ENCODE measurements at places on chromosomes 11 and 22.

DNA sequence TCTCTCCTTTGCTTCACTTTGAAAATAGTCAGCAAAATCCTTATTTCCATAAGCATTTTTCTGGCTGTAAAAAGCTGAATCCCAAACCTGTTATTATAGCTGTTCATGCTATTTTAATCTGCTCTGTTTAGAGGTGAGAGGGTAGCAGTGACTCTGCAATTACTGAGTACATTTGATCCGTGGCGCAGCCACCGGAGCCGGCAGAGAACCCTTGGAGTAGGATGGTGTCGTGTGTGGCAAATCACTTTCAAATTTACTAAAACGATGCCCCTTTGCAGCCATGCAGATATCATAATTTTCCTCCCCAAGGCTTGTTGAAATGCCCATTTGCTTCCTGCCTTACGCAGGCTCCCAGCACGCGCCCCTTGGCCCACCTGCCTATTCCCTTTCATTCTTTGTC is 69.6 kb downstream of the ZBTB16 start:
- no peak for DNase-seq

GRCh38 chr11:113494021-113494420 is 18.8 kb upstream of the DRD2 start:
- no peak for DNase-seq

GRCh38 chr11:76672431-76673175 is 2.1 kb upstream of the LRRC32 start:
- DNase-seq = no peak

DNA sequence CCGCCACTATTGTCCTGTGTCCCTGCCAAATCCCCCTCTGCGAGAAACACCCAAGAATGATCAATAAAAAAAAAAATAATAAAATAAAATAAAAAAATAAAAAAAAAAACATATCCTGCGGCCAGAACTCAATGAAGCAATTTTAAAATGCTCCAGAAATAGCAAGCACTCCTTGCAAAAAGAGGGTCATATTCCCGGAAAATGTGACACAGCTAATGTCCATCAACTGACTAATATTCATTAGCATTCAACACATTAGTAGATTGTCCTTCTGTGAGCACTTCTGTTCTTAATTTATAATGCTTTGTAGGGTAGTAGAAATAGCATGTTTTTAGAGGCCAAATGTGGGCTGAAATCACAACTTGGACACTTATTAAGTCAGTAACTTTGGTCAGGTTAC is 252.3 kb upstream of the SESN3 start:
- no peak for DNase-seq

DNA sequence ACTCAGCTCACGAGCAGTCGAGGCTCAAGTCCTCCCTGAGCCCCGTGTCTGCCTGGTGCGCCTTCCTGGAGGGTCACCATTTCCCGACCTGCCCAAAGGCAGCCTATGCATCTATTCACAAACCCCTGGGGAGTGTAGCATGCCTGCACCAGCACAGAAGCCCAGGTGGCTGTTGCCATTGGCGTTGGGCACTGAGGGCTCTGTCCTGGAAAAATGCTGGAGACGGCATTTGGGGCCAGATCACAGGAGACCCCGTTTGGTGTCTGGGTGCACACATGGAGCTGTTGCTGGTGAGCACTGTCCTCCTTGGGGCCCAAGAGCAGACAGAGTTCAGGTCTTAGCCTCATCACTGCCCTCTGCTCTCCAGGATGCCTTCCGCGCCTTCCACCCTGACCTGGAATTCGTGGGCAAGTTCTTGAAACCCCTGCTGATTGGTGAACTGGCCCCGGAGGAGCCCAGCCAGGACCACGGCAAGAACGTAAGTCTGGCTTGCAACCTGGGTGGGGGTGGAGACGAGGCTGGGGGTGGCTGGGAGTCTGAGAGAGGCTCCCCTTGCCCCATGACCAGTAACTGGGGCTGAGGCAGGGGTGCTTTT is 9.4 kb downstream of the FADS2 start:
- DNase-seq = no peak

- DNase-seq = no peak
These were observed 3.4 kb downstream of the PAK1 start for GRCh38 chr11:77470504-77470903.

DNA sequence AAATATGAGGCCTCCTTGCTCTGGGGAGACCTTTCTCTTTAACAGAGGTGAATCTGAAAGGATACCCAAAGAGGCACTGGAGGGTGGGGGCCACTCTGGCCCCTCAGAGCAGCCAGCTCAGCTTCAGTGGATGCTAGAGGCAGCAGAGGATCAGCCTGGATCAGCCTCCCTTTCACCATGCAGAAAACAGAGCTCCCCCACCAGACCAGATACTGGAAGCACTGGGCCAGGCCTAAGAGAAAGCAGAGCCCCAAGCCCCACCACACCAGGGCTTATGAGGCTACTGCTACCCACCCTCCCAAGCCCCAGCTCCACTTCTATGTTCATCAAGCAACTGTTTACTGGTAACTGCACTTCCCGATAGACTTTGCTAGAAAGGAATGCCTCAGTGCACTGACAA is 4.0 kb upstream of the SLC43A3 start:
- DNase-seq = no peak

DNA sequence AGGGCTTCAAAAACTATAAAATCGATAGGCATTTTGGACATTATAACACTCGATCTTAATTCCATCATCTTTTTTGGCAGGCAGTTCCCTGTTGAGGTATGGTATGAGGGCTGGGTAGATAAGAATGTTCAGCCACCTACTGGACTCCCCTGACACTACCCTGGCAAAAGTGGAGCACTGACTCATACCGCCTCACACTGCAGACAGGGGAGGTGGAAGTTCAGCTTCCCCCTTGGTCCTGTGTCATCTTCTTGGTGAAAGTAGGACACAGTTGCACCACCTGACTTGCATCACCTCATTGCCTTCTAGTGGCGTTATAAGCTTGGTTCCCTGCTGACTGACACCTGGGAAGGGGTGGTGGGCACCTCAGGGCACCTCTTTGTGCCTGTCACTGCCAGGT is 30.4 kb downstream of the PAAF1 start:
- DNase-seq = no peak

DNA sequence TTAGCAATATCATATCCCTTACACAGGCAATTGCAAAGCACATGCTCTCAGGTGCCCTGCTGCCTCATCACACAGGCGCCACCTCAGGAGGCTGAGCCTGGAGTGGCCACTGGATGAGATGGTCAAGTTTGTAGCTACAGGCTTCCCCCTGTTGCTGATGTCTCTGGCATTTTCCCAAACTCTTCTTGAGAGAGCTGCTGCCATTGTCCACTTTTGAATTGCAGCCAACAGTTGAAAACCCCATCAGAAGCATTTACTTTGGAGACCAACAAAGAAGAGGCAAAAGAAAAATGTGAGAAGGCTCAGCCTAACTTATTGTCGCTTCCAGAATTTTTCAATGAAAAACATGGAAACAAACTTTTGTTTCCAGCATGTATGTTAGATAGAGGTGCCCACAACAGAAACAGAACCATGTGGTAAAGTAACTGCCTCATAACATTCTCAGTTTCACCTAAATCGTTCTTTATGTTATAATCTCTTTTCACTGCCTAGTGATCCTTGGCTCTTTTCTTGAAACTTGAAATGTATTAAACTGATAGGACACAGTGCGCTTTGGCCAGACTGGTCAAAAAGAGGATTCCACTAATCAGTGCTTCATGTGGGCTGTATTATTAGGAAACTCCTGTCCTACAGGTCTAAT is 47.6 kb upstream of the OR8B8 start:
- DNase-seq = no peak

GRCh38 chr11:85723088-85723487 is 37.1 kb upstream of the CCDC89 start:
- no peak for DNase-seq

- no peak for DNase-seq
These were observed 169.7 kb downstream of the ST3GAL4 start for GRCh38 chr11:126525216-126525615.

DNA sequence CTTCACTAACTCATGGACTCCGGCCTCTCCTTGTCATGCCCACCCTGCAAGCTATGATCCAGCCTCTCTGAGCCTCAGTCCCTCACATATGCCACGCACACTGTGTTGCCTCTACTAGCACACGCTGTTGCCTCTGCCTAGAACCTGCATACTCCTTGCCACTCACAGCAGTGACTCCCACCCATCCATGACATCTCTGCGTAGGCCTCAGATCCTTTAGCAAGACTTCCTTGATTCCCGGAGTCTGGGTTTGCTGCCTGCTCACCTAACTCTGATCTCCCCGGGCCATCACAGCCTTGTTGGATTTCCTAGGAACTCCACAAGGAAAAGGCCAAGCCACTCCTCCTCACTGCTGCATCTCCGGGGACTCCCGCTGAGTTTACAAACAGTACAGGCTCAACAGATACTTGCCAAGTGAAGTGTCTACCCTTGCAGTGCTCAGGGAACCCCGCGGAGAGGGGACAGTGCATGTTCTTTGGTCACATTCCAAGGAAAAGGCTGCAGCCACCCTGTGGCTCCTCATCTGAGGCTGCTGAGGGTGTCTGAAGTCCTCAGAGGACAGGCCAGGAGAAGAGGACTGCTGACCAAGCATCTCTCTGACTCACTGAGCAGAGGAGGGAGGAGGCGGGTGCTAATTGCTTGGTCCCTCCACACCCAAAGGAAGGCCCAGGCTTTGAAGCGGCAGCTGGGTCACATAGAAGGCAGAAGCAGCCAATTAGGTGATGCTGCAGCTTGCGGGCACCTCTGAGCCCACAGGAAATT is 42.4 kb upstream of the NAV2 start:
- DNase-seq = no peak

- DNase-seq = no peak
These were observed 2.1 kb upstream of the DGKZ start for GRCh38 chr11:46345131-46345597.

- no peak for DNase-seq
These were observed 27.4 kb downstream of the FBLN1 start for GRCh38 chr22:45529971-45530575.

GRCh38 chr11:44811841-44812448 is 85.2 kb downstream of the TSPAN18 start:
- DNase-seq = no peak

DNA sequence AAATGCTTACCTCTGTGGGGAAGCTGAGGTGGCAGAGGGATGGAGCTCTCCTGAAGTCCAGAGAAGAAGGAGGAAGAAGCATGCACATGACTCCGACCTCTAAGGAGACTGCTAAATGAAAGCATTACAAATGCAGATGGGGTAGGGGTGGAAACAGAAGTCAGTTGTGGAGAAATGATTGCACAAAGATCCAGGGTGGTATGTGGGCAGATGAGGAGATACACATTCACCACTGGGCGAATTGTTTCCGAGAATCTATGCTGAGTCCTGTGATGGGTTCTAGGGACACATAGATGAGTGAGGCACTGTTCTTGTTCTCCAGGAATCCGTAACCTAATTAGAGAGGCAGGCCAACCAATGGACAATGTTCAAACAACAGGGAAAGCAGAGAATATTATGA is 188.9 kb upstream of the ZBED5 start:
- DNase-seq = no peak

GRCh38 chr11:1520209-1520662 is 33.7 kb upstream of the MOB2 start:
- DNase-seq = no peak

DNA sequence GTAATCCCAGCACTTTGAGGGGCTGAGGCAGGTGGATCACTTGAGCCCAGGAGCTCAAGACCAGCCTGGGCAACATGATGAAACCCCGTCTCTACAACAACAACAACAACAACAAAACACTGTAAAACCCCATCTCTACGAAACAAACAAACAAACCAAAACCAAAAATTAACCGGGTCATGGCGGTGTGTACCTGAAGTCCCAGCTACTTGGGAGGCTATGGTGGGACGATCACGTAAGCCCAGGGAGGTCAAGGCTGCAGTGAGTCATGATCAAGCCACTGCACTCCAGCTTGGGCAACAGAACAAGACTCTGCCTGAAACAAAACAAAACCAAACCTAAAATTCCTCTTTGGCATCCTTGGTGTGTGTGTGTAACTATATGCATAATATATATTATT is 7.0 kb upstream of the POLA2 start:
- no peak for DNase-seq

DNA sequence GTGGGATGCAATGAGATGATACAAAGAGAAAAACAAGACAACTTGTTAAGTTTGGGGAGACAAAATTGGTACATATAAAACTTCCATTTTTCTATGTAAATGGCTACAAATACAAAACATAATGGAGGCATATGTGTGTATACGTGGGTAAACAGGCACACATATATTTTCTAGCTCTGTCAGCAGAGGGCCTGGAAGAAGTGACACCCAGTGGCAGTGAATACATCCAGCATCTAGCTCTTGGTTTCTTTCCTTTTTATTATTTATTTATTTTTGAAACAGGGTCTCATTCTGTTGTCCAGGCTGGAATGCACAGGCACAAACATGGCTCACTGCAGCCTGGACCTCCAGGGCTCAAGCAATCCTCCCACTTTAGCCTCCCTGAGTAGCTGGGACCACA is 5.0 kb upstream of the RASL10A start:
- no peak for DNase-seq

DNA sequence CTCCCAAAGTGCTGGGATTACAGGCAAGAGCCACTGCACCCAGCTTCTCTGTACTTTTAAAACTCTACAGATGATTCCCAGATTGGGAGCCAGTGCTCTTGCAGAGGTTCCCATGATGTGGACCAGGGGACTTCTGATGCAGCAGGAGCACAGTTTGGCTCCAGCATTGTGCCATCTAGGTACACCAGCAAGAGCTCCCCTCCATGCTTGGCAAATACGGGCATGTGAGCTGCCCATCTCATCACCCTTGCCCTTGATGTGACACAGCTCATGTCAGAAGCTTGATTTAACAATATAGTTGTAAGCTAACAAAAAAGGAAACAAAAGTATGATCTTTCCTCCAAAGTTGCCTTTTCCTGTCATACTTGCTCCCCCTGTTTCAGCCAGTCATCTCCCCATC is 28.7 kb downstream of the SNU13 start:
- DNase-seq = no peak

Data from pulmonary artery endothelial cell (primary cell).